ENCODE measurements at places on chromosomes 1 and 21. TPM values are rescaled to one million over a fixed set of nuclear protein-coding genes. Genes with fewer than 3 reads are reported as not detected.

The LEMD1 gene
- polyA plus RNA-seq = not detected

The FCRL6 gene
- polyA plus RNA-seq = 0.15 TPM

The ACOT7 gene
- polyA plus RNA-seq = 4.9 TPM

The LCE3D gene
- not detected for polyA plus RNA-seq

The SLC26A9 gene
- polyA plus RNA-seq = not detected

The GPR161 gene
- polyA plus RNA-seq = not detected

The TMEM125 gene
- polyA plus RNA-seq = not detected

The CD1E gene
- polyA plus RNA-seq = not detected

The TNFRSF8 gene
- not detected for polyA plus RNA-seq

The PRDX6 gene
- 148 TPM for polyA plus RNA-seq

The TMEM61 gene
- polyA plus RNA-seq = not detected

The MIER1 gene
- polyA plus RNA-seq = 48.2 TPM

The GIPC2 gene
- 0.05 TPM for polyA plus RNA-seq

The TRIM67 gene
- not detected for polyA plus RNA-seq

The CALML6 gene
- not detected for polyA plus RNA-seq

The AMY1C gene
- not detected for polyA plus RNA-seq

The BARHL2 gene
- polyA plus RNA-seq = not detected

The ENAH gene
- not detected for polyA plus RNA-seq

The ZSCAN20 gene
- 0.84 TPM for polyA plus RNA-seq

The GSTM5 gene
- polyA plus RNA-seq = not detected

The MAEL gene
- polyA plus RNA-seq = not detected

The DLGAP3 gene
- polyA plus RNA-seq = 0.13 TPM

The PLEKHA6 gene
- not detected for polyA plus RNA-seq

The SLAMF7 gene
- 0.52 TPM for polyA plus RNA-seq

The MROH7 gene
- not detected for polyA plus RNA-seq

The SH2D2A gene
- 12.7 TPM for polyA plus RNA-seq

The PLA2G2C gene
- not detected for polyA plus RNA-seq

The EXO1 gene
- not detected for polyA plus RNA-seq

The NLRP3 gene
- polyA plus RNA-seq = 4.6 TPM

The OR2T33 gene
- polyA plus RNA-seq = not detected

The PTTG1IP gene
- polyA plus RNA-seq = 60.9 TPM

The CRYAA gene
- not detected for polyA plus RNA-seq

The MRAP gene
- polyA plus RNA-seq = not detected

The SLC25A34 gene
- polyA plus RNA-seq = not detected
